T1000 (cell line): ENCODE measurements at places on chromosomes 11 and 22.

DNA sequence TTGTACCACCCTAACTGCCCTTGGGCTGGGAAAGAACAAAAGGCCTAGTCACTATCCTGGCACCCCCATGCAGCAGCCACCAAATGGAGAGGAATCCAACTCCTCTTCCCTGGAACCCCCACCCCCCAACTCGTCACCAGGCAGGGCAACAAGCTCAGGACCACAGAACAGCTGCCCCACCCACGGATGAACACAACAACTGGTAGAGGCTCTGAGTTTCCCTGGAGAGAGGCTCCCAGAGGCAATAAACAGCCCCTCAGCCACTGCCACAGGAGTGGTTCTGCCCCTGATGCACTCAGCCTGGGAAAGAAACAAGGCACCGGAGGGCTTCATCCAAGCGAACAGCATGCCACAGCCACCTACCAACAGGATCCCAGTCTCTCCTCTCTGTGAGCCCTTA lies 778.4 kb upstream of the FAT3 start:
- DNase-seq = no peak

DNA sequence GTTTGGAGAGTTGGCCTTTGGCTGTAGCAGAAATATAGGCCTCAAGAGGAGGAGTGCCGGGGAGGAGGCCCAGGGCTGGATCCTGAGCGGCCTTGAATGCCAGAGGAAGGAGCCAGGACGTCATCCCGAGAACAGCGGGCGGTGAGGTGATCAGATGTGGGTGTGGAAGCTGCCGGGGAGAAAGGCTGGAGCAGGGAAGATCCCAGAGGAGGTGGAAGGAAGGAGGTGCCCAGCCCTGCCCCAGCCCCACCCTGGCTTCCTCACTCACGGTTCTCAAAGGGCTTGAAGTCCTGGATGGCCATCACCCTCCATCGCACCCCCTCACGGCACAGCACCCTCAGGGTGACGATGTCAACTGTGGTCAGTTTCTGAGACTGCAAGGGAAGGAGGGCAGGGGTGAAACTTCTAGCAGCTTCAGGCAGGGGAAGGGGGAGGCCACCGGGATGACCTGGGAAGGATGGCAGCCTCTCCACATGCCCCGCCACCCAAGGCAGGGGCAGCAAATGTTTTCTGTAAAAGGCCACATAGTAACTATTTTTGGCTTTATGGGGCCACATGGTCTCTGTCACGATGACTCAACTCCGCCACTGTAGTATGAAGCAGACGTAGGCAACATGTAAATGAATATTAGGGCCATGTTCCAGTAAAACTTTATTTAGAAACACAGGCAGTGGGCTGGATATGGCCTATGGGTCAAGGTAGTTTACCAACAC lies 10.7 kb downstream of the IL2RB start:
- DNase-seq = no peak

- no peak for DNase-seq
Measured at GRCh38 chr11:61279934-61280659, 15.0 kb downstream of the VWCE start.

GRCh38 chr22:34356481-34356880 lies 436.2 kb upstream of the LARGE1 start:
- no peak for DNase-seq

DNA sequence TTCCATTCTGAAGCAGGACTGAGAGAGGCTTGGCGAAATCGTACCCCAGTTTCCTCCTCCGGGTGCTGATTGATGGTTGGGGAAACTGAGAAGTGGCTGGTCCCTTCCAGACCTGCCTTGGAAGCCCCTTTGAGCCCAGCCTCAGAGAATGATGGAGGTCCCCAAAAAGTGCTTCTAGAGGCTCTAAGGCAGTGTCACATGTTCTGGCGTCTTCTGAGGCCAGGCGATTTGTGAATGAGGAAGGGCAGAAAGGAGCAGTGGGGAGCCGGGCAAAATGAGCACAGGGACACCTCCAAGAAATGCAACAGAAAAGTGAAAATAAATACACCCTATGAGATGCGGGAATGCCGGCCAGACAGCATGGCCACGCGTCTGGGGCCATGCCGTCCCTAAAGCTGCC lies 1.0 kb upstream of the LIF start:
- DNase-seq = no peak

DNA sequence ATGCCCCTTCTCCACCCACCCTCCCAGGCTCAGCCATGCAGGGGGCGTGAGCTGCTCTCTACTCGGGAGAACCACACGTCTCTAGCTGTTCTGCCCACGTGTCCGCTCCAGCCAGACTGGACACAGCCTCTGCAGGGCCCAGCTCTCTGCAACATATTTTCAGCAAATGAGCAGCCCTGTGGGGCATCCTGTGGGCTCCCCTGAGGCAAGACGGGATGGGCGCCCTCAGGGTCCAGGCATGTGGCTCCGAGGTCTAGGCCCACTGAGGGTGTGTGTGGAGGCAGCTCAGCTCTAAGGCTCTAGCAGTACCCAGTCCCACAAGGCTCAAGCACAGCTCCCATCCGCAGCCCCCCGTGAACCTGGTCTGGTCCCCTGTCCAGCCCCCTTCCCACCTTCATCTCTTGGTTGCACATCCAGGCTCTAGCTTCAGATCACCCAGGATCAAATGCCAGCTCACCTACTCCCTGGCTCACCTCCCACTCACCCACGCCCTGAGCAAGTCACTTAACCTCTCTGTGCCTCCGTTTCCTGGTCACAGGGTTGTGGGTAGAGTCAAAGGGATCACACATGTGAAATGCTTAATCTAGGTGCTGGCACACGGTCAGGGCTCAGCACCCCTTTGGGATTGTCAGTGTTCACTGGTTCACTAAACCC lies 57.8 kb upstream of the TCF20 start:
- no peak for DNase-seq

- no peak for DNase-seq
Measured at GRCh38 chr11:100860318-100861155, 173.4 kb downstream of the ARHGAP42 start.

DNA sequence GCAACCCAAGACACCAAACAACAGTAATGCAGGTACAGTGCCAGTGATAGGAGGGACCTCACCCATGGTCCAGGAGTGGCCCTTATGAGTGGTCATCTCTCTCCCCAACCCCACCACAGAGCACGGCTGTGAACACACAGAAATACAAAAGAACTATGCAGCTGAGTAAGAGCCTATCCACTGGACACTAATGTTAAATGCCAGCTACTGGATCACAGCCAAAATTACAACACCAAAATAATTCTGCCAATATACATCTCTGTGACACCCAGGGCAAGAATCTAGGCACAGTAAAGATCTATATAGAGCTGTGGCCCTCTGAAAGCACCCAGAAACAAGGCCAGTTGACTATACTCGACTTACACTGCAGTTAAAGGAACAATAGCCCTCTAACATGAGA lies 22.8 kb upstream of the GPR83 start:
- DNase-seq = no peak

- DNase-seq = no peak
Measured at GRCh38 chr11:100546714-100547113, 140.4 kb upstream of the ARHGAP42 start.

DNA sequence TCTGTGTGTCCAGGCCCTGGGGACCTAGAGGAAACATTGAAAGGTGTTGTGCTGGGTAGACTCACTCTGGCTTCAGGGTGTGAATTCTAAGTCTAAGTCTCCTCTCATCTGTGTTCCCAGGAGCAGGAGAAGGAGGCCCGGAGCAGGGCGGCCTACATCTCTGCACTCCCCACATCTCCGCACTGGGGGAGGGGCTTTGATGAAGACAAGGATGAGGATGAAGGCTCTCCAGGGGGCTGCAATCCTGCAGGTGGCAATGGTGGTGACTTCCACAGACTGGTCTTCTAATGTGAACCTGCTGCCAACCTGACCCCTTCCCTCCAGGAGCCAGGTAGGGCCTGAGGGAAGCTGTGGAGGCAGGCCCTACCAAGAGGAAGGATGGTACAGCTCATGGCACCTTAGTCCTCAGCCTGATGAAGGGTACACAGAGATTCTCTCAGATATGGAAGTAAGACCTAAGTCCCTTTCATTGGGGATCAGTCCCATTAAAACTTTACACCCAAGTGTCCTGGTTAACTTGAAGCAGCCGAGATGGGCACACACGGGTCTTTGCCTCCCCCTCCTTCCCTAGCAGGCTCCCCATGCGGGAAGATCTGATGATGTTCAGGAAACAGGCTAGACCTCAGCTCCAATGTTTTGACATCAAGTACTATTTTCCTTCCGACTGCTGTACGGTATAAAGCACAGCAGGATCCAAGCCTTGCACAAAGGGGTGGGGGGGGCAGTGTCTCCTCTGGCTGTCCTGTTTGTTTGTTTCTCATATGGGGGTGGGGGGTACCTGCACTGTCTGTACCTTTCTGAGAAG lies 25.0 kb downstream of the USP35 start:
- DNase-seq = no peak

DNA sequence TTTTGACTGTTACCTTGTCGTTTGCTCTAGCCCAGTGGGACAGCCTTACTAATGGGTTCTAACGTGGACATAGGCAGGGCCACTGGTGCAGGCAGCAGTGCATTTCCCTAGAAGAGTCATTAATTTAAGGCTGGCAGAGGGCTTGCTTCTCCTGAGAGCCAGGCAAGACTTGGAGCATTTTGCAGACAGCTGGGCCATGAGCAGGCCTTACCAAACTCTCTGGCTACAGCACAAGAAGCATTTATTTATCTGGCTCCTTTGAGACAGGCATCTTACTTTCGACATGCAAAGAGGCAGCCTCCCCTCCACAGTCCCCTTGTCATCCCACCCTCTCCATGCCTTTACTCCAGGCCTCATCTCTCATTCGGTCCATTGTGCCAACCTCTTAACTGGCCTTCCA lies 139.9 kb downstream of the CSNK2A3 start:
- DNase-seq = no peak

GRCh38 chr22:20966883-20967696 lies at the start of gene AIFM3:
TSS of gene AIFM3 (plus strand) at chr22:20967255. CDS start at chr22:20967945, 690 bp downstream.
- DNase-seq = no peak

GRCh38 chr11:67694875-67695555 lies 20.6 kb upstream of the ALDH3B2 start:
- DNase-seq = no peak

DNA sequence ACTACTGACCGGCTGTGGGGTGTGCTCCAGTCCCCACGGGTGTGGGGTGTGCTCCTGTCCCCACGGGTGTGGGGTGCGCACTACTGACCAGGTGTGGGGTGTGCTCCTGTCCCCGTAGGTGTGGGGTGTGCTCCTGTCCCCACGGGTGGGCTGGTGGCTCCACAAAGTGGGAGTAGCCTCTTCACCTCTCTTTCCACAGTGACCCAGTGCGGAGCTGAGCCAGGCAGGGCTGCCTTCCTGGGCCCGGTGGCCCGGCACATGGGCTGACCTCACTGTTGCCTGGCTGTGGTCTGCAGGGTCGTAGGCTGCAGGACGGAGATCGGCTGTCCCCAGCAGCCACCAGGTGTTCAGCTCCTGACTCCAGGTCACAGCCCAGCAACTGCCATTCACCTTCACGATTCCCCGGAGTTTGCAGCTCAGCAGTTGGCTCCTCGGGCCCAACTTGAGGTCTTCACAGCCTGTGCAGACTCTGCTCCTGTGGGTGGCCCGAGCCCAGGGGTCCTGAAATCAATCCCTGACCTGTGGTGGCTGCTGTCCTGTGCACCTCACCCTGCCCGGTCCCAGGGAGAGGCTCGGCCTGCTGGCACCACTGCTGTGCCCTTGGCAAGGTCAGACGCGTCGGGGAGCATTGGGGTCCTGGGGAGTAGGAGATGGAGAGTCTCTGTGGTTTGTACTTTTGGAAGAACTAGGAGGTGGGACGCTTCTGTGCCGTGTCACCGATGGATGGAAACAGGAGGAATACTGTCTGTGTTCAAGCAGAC lies 414.3 kb downstream of the TBC1D22A start:
- no peak for DNase-seq

GRCh38 chr22:36510966-36511881 lies 4.4 kb upstream of the FOXRED2 start:
- no peak for DNase-seq

- DNase-seq = no peak
Measured at GRCh38 chr22:35805466-35805865, 87.8 kb downstream of the APOL5 start.

DNA sequence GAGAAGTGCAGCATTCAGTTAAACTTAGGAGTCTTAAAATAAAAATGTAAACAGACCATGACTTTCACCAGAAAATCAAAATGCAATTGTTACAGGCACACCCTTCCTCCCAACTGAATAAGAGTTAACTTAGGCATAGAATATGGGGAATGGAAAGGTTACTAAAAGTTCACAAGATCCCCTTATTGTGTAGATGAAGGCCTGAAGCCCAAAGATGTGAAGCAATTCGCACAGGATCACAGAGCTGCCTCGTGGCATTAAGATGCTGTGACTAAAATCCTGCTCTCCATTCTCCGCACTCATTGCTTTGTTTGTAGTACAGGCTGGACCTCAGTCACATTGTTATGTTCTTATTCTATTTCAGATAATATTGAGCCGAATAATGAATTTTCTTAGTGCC lies 4.0 kb downstream of the MS4A5 start:
- DNase-seq = no peak

GRCh38 chr11:79274636-79275331 lies 166.0 kb downstream of the TENM4 start:
- no peak for DNase-seq

DNA sequence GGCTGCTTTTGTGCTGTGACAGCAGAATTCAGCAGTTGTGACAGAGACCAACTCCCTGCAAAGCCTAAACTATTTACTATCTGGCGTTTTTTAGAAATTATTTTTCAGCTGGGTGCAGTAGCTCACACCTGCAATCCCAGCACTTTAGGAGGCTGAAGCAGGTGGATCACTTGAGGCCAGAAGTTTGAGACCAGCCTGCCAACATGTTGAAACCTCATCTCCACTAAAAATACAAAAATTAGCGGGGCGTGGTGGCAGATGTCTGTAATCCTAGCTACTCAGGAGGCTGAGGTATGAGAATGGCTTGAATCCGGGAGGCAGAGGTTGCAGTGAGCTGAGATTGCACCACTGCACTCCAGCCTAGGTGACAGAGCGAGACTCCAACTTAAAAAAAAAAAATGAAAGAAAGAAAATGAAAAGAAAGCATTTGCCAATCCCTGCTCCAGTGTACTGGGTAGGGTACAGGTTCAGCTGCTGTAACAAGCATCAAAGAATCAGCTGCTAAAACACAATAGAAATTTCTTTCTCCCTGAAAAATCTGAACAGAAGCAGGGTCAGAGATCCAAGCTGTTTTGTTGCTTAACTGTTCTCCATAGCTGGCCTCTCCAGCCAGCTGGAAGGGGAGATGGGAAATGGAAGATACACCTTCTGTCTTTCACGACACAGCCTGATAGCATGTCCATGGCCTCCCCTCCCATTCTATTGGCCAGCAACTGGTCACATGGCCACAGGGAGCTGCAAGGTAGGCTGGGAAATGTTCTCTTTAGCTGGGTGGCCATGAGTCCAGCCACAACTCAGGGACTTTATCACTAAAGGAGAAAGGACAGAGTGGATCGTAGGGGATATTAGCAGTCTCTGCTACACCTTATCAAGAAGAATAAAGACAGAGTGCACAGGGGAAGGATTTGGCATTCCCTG lies 8.5 kb upstream of the NCF4 start:
- DNase-seq = no peak

DNA sequence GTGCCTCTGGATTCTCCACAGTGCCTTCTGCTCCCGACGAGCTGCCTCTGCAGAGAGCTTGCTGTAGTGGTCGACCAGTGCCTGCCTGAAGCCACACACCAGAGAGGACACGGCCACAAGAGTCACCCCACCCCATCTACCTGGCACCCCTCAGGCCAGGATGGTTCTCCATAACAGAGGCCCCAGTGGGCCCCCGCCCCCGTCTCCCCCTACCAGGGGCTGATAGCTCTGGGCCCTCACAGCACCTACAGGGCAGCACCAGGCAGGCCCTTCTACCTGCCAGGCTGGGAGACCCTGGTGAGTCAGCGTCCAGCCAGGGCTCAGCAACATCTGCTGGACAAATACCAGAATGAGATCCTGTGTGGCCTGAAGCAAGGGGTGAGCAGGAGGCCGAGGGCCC lies 21.7 kb downstream of the SELENOO start:
- no peak for DNase-seq

GRCh38 chr11:117390743-117391142 lies 63.1 kb downstream of the CEP164 start:
- no peak for DNase-seq
